ENCODE measurements at places on chromosomes 12 and 14. TPM values are rescaled to one million over a fixed set of nuclear protein-coding genes. Genes with fewer than 3 reads are reported as not detected.

Gene CLEC14A
- 30.1 TPM for total RNA-seq

Gene B3GNT4
- not detected for total RNA-seq

Gene CLEC2D
- 13.5 TPM for total RNA-seq

Gene CD163
- total RNA-seq = 216 TPM

Gene RNASE1
- 256 TPM for total RNA-seq

Gene RPL10L
- total RNA-seq = not detected

Gene TPPP2
- 1.7 TPM for total RNA-seq

DNA sequence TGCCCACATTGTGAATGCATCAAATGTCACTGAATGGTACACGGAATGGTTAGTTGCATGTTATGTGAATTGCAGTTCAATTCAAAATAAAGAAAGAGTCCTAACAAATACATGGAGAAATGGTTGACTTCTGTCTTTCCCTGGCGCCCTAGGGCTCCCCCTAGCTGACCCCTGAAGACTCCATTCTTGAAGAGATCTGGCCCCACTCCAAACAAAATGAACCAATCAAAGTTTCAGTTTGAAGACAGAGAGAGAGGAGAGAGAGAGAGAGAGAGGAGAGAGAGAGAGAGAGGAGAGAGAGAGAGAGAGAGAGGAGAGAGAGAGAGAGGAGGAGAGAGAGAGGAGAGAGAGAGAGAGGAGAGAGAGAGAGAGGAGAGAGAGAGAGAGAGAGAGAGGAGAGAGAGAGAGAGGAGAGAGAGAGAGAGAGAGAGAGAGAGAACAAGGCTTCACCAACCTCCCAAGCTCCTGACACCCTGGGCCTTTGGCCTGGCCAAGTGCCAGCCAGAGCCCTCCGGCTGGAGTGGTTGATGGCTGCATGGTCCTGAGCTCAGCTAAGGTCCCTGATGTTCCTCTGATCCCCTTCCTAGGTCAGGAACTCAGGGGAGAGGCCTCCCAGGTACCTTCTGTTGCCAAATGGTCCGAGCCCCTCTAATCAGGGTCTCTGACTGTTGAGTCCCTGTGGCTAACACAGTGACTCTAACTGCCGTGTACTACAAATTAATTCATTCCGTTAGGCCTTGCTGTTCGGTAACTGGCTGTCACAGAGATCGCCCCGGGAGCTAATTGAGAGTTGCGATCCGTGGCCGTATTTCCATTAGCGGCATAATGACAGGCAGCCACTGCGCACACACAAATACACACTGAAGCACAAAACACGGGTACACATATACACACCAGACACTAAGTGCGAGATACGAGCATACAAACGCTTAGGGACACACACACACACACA is 188.8 kb downstream of the ESRRB start:
- no peak for DNase-seq

DNA sequence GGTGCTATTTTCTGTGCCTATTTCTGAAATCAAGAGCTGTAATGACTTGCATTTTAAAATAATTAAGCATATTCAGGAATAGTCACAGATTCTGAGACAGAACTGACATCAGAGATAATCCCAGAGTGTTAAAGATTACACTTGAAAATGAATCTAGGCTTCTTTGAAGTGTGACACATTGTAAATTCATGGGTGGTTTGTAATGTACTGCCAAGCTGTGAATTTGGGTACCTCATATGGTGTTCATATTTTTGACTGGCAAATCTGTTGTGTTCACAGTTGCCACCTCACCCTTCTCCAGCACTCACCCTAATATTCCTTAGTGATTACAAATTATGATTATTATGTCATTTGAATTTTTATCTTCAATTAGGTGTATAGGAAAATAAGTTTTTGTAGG is 78.5 kb upstream of the CSRP2 start:
- no peak for DNase-seq

DNA sequence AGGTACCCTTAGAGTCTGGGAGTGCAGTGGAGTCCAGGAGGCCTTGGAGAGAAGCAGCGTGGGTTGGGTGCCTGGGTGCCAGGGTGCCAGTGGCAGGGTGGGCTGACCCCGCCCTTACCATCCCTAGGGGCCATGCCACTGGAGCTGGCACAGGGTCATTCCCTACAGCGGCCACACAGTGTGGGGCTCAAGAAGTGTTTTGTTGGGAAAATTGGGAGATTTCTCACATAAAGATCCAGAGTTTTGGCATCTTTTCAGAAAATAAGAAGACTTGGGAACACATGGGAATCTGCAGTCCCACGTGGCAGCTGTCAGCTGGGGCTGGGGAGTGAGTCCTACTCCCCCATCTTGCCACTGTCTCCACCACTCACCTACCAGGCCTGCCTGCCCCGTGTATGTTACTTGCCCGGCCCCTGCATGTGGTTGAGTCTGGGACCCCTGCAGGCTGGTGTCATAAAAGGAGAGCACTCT is 4.2 kb downstream of the VASH1 start:
- DNase-seq = no peak

DNA sequence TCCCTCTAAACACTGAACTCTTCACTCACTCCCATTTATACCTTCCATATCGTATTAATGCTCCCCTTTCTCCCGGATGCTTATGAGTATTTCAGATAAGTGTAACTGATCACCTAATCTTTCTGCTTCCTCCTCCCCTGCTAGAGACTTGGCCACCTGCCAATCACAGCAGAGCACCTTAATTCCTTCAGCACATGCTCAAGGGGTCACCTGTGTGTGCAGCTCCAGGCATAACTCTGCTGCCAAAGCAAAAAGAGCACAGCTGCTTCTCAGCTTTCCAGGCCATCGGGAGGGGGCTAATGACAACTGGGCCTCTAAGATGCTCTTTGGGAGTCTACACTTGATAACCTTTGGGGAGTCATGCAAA is 106.9 kb upstream of the DYRK2 start:
- no peak for DNase-seq

GRCh38 chr14:31190219-31190603 is 17.4 kb downstream of the HECTD1 start:
- DNase-seq = no peak

DNA sequence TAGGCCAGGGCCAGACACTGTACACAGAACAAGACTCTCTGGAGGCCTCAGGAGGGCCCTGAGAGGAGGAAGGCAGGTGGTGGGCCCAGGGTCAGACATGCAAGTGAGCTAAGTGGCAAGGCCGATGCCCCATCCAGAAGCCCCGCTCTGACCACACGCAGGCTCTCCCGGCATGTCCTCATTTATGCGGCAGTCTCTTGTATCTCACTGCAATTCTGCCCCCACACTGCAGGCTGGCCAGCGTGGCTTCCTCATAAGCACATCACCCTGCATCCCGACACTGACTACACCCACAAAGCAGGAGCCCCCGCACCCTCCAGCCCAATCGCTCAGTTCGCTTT is 17.5 kb downstream of the SSH1 start:
- peak; percentile 61 for DNase-seq

Measured in right cardiac atrium (tissue), 5 donors.